ENCODE measurements at places on chromosomes 1 and 21. TPM values are rescaled to one million over a fixed set of nuclear protein-coding genes. Genes with fewer than 3 reads are reported as not detected.
A peak's percentile ranks its signal among the peaks of the same experiment; 100 is the strongest.

- peak; percentile 25 for DNase-seq
Observed at GRCh38 chr1:151164732-151165280, 896 bp downstream of the LYSMD1 start.

- no peak for DNase-seq
Observed at GRCh38 chr21:43961382-43961909, 50.7 kb upstream of the TRAPPC10 start.

DNA sequence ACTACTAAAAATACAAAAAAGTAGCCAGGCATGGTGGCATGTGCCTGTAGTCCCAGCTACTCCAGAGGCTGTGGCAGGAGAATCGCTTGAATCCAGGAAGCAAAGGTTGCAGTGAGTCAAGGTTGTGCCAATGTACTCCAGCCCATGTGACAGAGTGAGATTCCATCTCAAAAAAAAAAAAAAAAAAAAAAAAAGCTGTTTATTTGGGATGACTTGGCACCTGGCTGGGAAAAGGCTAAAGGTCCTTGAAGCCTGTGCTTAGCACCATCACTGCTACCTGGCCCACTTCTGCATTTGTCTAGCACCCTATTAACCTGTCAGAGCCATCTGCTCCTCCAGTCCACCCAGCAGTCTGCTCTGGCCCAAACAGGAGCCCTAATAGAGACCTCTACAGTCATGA, 25.0 kb downstream of the PRDX6 start:
- no peak for DNase-seq

- DNase-seq, result peak; percentile 49
Observed at GRCh38 chr1:35894183-35894582, 11.2 kb downstream of the AGO1 start.

DNA sequence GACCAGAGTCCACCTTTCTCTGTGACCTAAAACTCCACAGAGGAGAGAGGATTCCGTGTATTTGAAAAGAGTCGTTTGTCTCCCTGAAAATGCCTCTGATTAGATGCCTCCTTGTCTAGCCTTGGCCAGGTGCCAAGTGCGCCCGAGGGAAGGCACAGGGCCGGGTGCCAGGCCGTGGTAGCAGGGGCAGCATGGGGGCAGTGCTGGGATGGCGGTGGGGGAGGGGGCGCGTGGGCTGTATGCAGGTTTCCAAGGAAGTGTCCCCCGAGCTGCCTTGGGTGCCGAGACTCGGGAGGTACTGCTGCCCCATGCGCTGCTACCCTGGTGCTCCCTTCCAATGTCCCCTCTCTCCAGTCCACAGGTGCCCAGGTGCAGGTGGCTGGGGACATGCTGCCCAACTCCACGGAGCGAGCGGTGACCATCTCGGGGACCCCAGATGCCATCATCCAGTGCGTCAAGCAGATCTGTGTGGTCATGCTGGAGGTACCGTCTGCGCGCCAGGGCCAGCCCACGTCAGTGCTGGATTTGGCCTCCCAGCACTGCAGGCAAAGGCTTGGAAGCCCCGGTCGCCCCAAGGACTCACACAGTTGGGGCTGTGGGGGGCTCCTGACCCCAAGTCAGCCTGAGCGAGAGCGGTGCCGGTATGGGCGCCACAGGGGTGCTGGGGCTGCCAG, 70.9 kb upstream of the COL6A1 start:
- DNase-seq, result no peak

GRCh38 chr1:95668165-95668564, 434.2 kb downstream of the RWDD3 start:
- no peak for DNase-seq

DNA sequence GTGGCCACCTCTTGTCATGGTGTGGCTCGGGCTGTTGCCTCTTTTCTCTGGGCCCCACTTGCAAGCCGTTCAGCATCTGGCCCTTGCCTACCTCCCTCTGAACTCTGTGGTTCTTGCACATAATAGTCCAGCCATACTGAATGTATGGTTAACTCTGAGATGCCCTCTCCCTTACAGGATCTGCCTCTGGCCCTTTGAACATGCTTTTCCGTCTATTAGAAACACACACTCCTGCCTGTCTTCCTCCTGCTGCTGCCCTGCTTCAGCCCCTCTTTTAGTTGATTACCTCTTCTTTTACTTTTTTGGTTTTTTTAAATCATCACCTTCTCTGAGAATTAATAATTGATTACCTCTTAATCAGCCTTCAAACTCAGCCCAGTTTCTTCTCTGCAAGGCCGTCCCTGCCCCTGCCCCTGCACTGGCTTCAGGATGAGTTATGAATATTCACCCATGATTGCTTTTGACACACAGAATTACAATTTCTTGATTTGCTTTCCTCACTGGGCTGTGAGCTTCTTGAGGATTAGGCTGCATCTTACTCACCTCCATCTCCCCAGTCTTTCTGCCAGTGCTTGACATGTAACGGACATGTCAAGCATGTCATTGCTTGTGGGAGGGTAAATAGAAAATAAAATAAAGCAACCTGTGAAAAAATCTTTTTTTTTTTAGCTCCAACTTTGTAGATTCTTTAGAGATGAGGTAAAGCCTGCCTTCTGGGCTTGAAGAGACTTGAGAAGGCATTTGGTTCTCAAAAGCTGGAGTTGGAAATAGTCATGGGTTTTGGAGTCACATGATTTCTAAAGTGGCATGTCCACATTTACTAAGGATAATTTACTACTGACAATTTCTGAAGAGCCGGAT, 158.3 kb downstream of the PLXNA2 start:
- peak; percentile 57 for DNase-seq

Gene AVPR1B
- total RNA-seq, result 0.44 TPM

Gene RIMKLA
- 0.71 TPM for total RNA-seq

Gene ATP6V1G3
- total RNA-seq, result not detected

Measured in muscle of leg (tissue), 16 donors.